SHP77 (cell line): ENCODE measurements at places on chromosomes 1 and 21.

DNA sequence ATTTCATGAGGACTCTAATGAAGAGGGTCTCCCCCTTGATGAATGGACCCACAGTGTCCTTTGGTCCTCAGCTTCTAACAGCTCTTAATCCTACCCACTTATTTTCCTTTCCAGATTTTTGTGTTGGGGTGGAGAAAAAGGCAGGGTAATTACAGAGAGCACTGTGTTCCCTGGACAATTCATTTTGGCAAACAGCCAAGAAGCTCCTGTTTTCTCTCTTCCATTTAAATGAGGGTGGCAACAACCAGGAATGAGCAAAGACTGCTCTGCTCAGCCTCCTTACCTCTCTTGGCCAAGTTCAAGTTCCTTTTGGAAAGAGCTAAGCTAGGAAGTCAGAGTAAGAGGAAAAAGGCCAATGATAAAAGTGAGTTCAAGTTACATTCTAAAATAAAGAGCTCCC lies 11.9 kb downstream of the XKR8 start:
- no peak for DNase-seq

DNA sequence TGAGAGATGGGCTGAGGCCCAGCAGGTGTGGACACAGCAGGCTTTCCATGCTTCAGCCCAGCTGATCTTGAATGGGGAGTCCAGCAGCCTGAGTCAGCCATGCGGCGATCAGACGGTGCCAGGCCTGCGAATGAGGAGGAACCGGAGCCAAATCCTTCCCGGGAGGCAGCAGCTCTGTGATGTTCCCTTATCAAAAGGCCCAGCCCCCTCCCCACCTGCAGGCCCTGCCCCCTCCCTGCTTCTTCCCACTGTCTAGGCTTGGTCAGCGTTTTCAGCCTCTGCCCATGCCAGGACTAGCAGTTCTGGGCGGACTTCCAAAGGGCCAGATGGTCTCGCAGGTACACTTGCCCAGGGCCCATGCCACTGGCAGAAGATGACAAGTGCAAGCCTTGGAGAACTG lies 253.8 kb downstream of the KAZN start:
- DNase-seq: no peak

- no peak for DNase-seq
These were observed 14.7 kb upstream of the CITED4 start for GRCh38 chr1:40876891-40877290.

DNA sequence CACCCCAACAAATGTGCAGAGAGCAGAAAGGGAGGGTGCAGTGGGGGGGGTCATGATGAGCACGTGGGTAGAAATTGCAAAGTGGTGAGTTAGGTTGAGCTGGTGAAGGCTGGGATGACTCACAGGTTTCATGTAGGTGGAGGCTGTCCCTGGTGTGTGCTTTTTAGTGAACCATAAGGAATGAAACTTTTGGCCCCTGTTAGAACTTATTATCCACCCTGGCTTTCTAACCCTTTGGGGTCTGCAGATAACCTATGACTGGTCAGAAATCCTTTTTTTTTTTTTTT lies 46.9 kb downstream of the DOP1B start:
- no peak for DNase-seq

DNA sequence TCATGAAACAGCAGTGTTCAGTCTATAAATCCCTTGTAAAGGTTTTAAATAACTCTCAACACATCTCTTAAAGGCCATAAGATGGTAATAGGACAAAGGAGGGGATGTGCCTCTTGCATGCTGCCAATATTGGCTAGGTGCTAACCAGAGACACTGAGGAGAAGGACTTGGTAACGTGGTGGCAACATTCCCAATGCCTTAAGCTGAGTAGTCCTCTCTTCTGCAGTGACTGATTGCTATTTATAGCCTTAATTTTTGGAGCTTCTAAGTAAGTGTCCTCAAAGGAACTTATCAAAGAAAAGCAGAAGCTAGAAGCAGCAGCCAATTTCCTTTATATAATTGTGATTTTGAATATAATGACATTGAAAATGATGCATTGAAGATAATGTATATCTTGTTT lies 63.0 kb downstream of the DPT start:
- no peak for DNase-seq

GRCh38 chr1:16230744-16231143 lies 6.2 kb downstream of the CPLANE2 start:
- no peak for DNase-seq

GRCh38 chr1:223378754-223379153 lies 14.5 kb upstream of the CCDC185 start:
- no peak for DNase-seq

GRCh38 chr1:53121319-53122172 lies 20.9 kb downstream of the SLC1A7 start:
- DNase-seq: peak; percentile 83

GRCh38 chr1:10961300-10961833 lies 51.1 kb upstream of the TARDBP start:
- no peak for DNase-seq

GRCh38 chr21:21188513-21189195 lies 190.4 kb downstream of the NCAM2 start:
- no peak for DNase-seq

DNA sequence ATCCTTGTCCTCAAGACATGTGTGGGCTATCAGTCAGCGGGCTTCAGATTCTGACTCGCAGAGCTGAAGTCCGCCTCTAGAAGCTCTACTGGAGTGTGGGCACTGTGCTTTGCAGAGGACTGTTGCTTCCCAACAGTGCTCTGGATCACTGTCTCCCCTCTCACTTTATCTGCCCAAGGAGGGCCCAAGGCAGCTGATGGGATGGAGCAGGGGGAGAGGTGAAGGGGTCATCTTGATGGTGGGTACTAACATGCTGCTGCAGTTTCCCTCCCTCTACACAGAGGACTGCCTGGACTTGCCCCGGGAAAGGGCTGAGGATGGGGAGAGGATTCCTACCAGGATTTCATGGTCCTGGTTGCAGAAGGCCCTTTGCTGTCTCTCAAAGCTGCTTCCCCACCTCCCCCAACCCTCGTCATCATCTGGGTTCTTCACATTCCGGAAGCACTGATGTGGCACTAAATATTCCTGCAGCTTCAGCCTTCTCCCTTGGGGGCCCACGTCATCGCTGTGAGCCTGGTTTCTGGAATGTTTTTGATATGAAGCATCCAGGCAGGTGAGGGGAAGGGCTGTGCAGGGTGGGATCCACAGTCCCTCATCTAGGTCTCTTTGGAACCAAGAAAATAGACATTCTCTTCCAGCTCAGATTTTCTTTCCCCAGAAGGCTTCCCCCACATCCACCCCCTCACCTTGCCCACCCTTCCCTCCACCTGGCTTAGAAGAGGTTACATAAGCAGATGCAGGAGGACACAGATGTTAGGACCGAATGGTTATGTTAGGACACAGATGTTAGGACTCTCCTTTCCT lies 23.2 kb downstream of the NUAK2 start:
- DNase-seq: peak; percentile 19

DNA sequence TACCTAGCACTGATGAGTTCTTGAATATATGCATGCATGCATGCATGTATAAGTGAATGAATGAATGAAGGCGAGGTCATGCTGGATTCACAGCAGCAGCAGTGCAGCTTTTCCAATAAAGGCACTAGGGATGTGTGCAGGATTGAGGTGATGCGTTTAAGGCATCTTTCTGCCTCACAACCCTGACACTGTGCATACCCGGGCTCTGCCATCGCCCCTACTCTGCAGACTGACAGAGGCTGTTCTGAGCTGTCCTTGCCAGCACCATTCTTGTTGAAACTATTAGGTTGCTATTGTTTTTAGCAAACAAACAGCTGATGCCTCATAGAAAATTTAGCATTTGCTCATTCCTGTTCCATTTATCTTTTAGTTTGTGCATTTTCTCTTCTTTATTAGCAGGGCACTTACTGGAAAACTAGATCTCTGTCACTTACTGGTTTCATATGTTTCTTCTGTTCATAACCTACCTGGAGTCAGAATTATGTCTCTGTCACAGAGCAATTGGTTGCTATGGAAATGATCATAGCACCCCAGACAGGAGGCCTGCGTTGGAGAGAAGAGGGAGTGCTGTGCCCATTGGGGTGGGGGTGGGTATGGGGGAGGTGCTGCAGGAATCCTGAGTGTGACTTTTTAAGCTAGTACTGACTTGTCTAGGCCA lies 79.0 kb downstream of the CD58 start:
- no peak for DNase-seq

DNA sequence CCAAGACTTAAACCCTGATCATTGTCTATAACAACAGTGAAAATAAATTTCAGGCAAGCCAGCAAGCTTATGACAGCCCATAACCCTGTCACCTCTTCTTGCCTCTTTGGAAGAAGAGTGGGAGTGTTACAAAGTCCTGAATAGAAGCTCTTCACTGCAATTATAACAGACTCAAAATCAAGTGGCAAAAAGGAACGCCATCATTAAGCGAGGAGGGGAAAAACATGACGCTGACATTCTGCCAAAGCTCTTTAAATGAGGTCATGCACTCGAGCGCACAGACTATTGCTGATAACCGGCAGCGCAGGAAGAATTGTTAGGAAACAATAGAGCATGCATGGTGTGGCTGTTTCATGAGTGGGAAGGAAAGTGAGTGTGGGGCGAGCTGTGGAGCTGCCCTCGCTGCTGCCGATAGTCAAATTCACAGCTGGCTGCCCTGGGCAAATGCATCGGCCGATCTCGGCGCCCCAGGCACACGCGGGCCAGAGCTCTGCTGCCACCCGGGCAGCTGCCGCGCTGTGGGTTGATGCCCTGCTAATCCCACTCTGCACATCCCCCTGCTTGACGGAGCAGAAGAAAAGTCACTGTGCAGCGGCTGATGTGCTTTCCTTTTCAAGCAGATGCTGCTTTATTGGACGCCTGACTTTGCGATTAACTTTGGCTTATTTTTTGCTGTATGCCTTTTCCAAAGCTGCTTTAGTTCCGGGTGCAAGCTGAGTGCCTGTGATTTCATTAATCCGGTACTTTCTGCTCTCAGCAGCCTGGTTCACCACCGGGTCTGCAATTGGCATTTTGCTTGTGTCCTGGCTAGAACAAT lies 102.4 kb upstream of the ST6GALNAC5 start:
- DNase-seq: peak; percentile 16

DNA sequence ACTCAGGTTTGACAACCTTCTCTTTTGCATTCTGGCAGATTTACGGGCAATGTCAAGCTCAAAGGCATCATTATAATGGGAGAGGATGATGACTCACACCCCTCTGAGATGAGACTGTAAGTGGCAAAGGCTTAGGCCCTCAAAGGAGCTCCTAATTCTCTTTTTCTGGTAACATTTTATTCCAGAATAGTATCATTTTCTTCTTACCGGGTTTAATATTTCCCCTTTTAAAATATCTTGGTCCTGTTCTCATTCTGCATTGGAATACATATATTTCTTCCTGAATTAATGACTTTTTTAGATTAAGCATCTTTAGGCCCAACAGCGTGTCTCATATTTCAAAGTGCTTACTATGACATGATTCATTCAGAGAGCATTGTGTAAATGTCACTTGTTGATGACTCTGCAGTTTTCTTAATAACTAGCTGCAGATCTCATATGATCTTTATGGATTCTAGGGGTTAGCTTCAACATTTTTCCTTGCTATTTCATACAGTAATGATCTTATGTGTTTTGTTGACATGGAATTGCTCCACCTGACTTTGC lies 1.7 kb downstream of the PITHD1 start:
- no peak for DNase-seq

- DNase-seq: no peak
These were observed 81.6 kb upstream of the PPP2R5A start for GRCh38 chr1:212203630-212204029.

GRCh38 chr1:222416001-222416791 lies 131.7 kb downstream of the HHIPL2 start:
- DNase-seq: no peak

DNA sequence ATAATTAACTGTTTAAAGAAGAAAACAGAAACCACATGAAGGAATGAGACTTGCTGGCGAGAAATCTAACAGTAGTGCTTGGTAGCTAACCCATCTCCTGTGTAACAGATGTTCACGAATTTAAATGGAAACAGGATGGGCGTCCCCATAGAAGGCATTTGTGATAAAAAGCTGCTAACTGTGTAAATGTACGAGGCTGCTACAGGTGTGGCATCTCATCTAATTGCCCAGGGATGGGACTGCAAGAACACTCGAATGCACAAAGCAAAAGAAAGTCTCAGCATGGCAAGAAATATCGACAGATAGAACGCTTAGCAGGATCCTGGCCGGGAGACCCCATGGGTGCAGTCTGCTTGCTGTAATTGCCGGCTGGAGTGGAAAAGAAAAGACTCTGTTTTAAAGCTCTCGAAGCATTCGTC lies 112.7 kb downstream of the RUNX1 start:
- no peak for DNase-seq
